Stimulated activated CD8-positive, alpha-beta memory T cell treated with anti-CD3 and anti-CD28 coated beads, Interleukin-15, amount 100 ng/mL, for 1 hour (primary cell): ENCODE measurements at places on chromosomes 6 and 20.

GRCh38 chr6:34584694-34585093 lies 28.6 kb upstream of the SPDEF start:
- no peak for DNase-seq

DNA sequence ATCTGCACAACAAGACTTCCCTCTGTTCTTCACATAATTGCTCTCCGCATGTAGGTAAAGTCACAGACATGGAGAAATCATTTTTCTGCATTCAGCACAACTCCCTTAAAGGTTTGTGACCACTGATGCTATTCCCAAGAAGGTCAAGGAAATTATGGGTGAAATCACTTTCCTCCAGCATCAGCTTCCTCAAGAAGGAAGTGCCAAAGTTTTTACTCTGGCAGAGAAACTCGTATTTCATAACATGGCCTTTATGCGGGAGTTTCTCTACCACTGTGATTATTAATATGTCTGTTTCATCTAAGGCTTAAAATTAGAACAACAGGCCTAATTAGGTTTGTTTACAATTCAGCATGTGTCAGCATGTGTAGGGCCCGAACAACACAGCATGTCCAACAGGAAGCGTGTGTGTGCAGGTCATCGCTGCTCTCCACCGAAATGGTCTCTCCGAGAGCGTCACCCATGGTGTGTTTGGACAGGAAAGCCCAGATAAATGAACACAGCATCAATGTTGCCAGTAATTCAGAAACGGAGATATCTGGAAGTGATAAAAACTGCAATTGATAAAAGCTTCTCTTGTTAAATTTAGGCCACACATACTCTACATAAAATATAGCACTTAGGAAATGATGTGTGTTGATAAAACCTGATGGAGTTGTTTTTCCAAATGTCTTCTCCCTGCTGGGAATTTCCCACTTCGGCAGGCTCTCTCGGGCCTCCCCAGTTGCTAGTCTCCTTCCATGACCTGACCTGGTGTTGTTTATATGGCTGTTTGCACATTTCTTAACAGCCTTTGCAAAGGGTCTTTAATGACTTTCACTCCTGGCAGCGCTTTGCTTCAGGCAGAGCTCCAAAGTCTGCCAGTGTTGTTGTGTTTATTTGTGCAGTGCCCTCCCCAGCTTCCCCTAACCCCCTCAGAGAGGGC lies 265.1 kb upstream of the CEP162 start:
- DNase-seq, result no peak

GRCh38 chr6:156718647-156719394 lies 58.4 kb upstream of the ARID1B start:
- DNase-seq, result no peak

GRCh38 chr20:3334156-3334943 lies 73.1 kb downstream of the DNAAF9 start:
- no peak for DNase-seq

GRCh38 chr20:23203310-23203709 lies 117.2 kb upstream of the CD93 start:
- DNase-seq, result no peak

- DNase-seq, result no peak
Observed at GRCh38 chr6:11833626-11834592, 55.3 kb upstream of the ADTRP start.

GRCh38 chr20:43983359-43983758 lies 68.7 kb downstream of the TOX2 start:
- no peak for DNase-seq

DNA sequence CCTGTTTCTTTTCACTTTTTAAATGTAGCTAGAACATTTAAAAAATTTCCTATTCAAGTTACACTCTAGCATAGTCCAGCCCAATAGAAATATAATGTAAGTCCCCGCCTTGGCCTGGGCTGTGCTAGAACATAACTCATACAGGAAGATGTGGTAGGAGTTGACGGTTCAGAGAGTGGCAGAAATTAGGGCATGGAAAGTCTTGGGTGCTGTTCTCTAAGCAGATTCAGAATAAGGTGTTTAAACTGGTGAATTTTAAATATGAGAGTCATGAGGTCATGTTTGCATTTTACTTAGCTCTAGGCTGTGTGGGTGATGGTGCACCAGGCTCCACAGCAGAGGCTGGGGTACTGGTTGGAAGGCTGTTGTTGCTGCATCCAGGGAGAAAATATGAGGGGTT lies 256.5 kb downstream of the FARS2 start:
- DNase-seq, result no peak

DNA sequence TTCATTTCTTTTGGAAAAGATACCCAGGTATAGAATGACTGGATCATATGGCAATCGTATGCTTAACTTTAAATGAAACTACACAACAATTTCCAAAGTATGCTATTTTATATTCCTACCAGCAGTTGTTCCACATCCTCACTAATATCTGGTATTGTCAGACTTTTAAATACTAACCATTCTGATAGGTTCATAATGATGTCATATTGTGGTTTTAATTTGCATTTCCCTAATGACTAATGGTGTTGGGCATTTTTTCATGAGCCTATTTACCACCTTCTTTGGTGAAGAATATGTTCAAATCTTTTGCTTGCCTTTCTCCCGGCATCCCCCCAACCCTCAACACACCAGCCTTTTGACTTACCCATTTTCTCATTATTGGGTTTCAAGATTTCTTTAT lies 96.2 kb upstream of the HMGN3 start:
- no peak for DNase-seq

GRCh38 chr6:161543684-161544309 lies 269.9 kb upstream of the AGPAT4 start:
- no peak for DNase-seq

- peak; percentile 78 for DNase-seq
Observed at GRCh38 chr6:90274451-90275030, 22.1 kb downstream of the BACH2 start.

- DNase-seq, result no peak
Observed at GRCh38 chr6:116445102-116445501, 16.1 kb upstream of the CALHM6 start.

DNA sequence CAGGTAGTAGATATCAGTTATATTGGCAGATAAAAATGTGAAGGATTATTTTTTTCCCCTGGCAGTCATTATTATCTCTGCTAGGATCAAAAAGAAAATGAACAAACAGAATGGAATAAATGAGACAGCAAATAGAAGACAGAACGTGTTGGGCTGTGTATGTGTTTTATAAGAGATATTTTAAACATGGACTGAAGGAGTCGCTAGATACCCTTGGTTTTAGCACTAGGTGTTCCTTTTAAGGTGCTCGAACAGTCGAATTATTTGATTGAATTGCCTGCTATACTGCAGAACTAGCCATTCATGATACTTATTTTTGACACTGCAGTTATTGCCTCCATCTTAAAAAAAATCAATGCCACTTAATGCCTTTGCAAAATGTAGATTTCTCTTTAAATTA lies 3.7 kb downstream of the GRIK2 start:
- no peak for DNase-seq

GRCh38 chr20:6341491-6341890 lies 218.7 kb upstream of the FERMT1 start:
- no peak for DNase-seq

DNA sequence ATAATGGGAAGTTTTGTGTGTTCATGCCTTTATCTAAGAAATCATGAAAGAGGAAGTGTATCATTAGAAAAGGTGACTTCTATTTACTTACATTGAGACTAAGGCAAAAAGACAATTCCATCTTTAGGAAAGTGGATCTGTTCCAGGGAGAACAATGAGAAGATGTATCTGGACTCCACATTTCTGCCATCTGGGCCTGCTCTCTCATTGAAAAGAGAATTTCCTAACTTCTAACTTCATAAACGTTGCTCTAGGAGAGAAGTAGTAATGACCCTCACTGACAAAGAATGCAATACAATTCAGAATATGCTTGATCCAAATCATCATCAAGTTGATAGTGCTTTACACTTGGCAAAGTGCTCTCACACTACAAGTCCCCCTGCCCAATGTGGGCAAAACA lies 294.2 kb downstream of the OGFRL1 start:
- DNase-seq, result no peak

- DNase-seq, result peak; percentile 53
Observed at GRCh38 chr6:31079656-31080261, 32.6 kb downstream of the C6orf15 start.

DNA sequence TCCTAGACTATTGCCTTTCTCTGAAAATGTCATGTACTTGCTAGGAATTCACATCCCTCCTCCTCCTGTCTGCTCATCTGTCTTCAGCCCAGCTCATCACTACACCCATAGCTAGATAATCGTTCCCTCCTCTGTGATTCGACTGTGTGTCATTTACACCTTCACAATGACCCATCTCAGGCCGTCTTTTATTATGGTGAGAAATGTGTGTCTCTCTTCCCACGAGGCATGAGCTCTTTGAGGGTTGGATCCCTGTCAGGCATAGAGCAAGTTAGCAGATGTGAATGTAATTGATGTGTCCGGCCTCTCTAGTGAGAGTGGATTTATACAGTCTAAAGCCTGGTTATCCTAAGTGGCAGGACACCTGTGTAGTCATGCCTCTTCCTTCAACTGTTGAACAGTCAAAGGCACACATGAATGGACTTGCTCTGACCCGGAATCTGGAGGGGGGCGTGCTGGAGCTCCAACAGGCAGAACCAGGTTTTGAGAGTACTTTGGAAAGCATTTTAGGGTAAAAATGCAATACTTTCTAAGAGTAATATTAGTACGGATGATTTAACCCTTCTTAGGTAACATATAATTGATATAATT lies 182.1 kb downstream of the UTRN start:
- DNase-seq, result no peak

GRCh38 chr20:63941282-63942081 lies 14.7 kb downstream of the UCKL1 start:
- no peak for DNase-seq

DNA sequence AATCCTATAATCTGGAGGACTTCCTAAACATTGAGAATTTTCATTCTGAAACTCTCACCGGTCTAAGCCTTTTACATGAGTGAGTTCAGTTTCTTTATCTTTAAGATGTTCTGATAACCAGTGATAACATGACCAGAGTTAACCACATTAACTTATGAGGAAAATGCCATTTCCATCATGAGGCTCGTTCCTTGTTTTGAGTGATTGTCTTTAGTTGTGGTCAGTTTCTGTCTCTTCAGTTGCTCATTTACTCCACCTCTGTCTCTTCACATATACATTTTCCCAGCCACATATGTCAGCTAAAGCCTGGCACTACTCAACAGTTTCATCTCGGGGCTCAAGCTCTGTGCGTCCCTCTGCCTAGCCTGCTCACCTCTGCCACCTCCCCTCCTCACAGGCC lies 70.4 kb downstream of the JAG1 start:
- DNase-seq, result no peak

DNA sequence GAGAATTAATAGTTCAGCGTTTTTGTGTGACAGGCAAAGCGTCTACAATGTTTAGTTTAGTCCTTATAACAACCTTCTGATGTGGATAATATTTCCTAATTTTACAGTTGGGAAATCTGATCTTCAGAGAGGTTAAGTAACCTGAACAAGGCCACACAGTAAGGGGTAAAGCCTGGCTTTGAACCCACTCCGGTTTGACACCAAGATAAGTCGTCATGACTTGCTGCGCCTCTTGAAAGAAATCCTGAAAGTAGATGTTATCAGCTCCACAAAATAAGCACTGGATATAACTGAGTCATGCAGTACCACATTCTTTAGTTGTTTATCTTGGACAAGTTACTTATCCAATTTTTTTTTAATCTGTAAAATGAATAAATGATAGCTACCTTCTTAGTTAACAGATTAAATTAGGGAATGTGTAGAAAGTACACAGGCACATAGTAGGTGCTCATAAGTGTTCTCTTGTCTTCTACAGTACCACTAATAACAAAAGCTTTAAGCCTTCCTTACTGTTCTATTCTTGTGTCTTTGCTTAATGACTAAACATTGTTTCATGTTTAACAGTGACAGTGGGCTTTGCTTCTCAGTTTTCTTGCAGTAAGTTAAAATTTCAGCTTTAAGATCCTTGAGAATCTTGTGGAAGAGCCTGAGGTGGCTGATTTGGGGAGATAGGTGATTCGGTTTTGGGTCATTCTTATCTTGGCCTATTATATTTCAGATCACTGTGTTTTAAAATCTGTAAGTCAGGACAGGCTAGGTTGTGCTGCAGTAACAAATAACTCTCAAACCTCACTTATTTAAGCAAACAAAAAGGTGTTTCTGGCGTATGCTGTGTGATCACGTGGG lies 2.1 kb downstream of the HIVEP1 start:
- DNase-seq, result no peak

- DNase-seq, result no peak
Observed at GRCh38 chr20:50413088-50413500, 97.1 kb upstream of the PTPN1 start.

DNA sequence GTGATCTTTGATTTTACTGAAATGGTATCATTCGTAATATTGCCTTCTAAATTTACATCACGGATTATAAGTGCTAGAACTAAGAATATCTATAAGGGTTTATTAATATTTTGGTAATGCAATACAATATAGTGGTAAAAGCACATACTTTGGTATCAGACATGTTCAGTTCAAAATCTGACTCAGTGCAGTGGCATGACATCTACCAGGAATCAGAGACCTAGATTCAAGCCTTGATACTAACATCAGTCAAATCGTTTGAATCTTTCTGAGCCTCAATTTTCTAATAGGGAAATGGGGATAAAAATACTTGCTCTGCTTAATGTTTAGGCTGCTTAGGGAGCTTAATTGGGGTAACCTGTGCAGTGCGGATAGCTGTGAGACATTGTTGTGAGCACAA lies 488.0 kb downstream of the BCKDHB start:
- no peak for DNase-seq

GRCh38 chr6:167089243-167090142 lies 33.4 kb upstream of the CCR6 start:
- DNase-seq, result no peak

- no peak for DNase-seq
Observed at GRCh38 chr6:106077881-106078280, 8.3 kb upstream of the PRDM1 start.

GRCh38 chr6:99501762-99502161 lies 13.5 kb downstream of the USP45 start:
- no peak for DNase-seq

DNA sequence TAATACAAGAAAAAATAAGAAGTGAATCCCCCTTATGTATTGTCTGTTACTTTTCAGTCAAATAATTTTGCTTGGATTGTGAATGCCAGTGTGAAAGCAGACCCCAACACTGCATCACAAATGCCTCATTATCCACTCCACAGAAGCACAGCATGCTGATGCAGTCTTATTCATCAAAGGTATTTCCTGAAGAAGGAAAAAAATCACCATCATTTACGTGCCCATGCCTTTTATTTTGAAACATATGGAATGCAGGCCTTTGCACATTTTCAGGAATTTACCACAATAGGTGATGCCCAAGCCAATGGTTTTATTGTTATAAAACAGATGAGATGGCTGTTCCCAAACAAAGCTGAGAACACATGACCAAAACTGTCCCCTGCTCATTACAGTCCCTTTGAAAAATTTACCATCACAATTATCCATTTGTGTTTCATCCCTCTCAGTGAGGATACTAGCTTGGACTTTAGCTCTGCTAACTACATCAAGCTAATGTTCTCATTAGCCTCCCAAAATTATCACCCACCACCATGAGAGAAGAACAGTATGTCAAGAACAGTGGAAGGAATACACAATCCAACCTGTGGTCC lies 180.6 kb upstream of the HTR1E start:
- DNase-seq, result no peak
